ENCODE measurements at places on chromosomes 4 and X.

- no peak for DNase-seq
Observed at GRCh38 chr4:1349359-1350168, 2.6 kb downstream of the UVSSA start.

DNA sequence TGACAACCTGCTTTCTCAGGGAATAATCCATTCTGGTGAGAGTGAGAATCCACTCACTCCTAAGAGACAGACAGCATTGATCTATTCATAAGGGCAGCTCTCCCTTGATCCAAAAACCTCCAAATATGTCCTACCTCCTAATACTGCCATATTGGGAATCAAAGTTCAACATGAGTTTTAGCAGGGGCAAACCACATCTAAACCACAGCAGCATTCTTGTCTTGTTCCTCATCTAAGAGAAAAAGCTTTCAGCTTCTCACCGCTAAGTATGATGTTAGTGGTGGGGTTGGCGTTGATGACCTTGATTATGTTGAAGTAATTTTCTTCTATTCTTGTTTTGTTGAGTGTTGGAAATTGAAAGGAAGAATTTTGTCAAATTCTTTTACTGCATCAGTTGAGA, 69.6 kb downstream of the SERTM2 start:
- DNase-seq: no peak

DNA sequence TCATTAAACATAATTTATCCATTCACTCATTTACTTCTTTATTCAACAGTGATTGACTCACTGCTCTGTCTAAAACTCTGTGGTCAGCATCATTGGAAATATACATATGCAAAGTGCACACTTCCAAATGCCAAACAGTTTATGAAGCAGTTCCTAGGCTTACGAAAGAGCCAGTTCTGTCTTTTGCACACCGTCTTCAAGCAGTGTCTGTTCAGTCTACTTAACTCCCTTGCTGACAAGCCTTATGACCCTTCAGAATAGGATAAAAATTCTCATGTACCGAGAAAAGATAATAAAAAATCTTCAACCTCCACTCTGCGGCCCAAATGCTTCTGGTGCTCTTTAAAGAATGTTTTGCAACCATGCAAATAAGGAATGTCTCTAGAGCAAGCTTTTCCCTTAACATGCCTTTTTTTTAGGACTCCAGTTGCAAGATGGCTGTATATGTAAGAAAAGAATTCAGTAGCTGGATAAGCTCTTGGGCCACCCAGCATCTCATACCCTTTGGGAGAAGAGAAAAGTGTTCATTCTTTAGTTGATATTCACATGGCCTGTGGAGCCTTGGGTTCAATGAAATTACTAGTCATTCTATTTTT, 1037.0 kb upstream of the SLIT2 start:
- no peak for DNase-seq

DNA sequence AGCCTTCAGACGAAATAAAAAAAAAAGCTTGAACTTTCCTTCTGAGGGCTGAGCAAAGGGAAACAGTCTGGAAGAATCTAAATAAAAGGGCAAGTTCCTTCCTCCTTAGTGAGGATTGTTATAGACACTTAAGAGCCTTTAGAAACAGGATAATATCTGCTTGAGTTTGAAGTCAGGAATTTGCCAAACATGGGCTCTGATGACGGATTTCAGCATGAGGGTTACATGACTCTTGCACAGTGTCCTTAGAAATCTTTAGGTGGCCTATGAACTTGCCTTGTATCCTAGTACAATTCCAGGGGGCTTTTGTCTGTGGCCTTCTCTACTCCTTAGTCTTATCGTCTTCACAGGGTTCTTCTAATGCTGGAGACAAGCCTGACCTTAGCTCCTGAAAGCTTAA, 94.1 kb downstream of the RLIM start:
- no peak for DNase-seq

- DNase-seq: no peak
Observed at GRCh38 chr4:169745291-169745690, 12.5 kb downstream of the HPF1 start.

DNA sequence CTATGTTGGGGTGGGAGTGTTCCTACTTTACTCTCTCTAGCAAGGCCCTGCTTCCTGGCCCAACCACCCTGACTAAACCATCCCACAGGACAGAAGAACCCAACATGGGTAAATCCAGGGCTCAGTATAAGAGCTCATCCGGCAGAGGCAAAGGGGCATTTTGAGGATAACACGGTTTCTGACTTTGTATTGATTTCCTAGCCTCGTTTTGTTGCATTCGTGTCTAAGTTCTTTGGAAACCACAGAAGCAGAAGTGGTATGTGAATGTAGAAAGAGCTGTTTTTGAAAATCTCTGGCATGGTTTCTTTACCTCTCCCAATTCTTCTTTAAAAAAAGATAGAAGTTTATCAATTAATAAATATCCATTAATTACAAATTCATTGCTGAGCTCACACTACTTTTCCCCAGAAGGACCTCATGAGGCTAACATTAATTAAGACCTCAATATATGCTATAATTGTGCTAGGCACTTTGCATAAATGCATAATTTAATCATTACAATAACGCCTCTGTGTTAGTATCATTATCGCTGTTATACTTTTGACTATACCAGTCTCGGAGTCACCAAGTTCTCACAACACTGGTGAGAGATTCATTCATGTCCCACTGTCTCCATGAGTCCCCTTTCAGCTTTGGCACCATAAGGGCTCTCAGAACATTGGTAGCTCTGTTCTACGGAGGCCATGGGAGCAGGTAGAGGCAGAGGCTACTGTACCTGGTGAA, 5.8 kb upstream of the CLNK start:
- DNase-seq: no peak

GRCh38 chr4:56611501-56611900, 69.6 kb downstream of the HOPX start:
- DNase-seq: no peak

DNA sequence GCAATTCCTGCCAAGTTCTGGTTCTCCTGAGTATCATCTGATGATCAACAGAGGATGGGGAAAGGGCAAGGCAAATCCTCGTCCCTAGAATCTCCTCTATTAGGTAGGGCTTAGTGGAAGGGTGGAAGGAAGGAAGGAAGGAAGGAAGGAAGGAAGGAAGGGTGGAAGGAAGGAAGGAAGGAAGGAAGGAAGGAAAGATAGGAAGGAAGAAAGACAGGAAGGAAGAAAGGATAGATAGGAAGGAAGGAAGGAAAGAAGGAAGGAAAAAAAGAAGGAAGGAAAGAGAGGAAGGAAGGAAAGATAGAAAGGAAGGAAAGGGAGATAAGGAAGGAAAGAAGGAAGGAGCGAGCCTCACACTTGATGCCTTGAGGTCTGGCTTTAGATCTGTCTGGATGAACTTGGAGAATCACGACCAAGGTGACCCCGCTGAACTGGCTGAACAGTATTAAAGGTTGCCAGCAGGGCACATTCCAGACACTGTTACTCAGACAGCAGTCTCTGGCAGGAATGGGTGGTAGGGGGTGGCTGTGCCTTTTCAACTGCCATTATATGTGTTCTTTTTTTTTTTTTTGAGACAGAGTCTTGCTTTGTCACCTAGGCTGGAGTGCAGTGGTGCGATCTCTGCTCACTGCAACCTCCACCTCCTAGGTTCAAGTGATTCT, 57.1 kb downstream of the MAP7D2 start:
- no peak for DNase-seq

GRCh38 chr4:100588076-100588475, 70.3 kb upstream of the EMCN start:
- no peak for DNase-seq

DNA sequence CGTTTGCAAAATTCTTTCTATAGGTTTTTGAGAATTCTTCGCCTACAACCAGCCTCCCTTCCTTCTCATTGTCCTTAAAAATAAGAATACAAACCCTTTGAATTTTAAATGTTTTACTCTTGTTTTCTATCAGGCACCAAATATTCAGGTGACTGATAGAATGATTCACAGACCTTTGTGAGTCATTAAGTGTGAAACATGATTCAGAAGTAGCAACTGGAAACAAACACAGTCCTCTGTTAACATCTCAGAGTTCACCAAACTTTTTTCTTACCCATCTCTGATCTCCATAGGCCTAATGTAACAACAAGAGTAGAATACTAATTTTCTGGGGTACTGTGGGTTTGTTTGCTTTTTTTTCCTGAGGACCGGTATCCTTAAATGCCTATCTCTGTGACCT, 63.4 kb upstream of the MAB21L2 start:
- no peak for DNase-seq

- DNase-seq: no peak
Observed at GRCh38 chr4:2832309-2832980, 11.2 kb upstream of the ADD1 start.

GRCh38 chr4:138188406-138189084, 53.6 kb downstream of the SLC7A11 start:
- no peak for DNase-seq

DNA sequence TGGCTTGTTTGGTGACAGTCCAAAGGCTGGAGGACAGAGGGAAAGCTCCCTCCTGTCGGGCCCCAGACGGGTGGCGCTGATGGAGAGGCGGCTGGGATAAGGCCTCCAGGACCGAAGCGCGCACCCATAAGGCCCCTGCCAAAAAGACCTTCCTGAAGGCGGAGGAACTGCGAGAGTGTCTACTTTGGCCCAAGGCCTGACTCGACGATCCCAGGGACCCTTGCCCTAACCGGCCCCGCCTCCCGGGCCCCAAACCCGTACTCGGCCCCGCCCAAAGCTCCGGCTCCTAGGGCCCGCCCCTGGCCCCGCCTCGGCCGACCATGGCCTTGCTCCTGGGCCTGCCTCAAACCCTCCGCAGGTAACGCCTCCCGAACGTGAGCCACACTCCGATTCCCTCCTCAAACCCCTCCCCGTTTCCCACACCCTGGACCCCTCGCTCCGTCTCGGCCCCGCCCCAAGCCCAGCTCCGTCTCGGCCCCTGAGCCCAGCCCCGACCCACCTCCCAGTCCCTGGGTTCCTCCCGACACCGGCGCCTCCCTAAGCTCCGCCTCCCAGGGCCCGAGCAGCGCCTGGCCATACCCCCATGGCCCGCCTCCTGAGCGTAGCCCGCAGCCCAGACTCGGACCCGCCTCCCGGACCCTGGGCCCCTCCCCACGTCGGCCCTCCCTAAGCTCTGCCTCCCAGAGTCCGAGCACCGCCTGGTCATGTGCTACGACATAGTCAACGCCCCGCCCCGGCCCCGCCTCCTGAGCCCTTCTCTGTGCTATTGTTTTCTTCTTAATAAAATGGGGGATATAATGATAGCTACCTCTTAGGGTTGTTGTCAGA, 90.0 kb upstream of the DRD5 start:
- DNase-seq: peak; percentile 88

DNA sequence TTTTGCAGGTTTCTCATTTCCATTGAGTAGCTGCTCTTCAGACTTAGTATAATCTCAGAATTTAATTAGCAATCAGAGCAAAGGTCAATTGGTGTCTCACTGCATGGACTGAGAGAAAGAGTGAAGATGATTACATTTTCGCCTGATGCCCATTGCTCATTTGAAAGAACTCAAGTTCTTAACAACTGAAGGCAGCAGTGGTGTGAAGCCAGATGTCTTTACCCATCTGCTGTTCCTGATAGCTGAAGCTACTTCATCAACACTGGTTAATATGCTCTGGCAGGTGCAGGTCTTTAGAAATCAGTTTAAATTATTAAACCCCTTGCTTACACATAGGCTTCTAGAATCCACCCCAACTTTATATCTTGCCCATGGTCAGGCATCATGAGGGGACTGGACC, 64.5 kb upstream of the FRAS1 start:
- DNase-seq: no peak

GRCh38 chrX:154986826-154987575, 35.5 kb downstream of the F8 start:
- DNase-seq: peak; percentile 2

DNA sequence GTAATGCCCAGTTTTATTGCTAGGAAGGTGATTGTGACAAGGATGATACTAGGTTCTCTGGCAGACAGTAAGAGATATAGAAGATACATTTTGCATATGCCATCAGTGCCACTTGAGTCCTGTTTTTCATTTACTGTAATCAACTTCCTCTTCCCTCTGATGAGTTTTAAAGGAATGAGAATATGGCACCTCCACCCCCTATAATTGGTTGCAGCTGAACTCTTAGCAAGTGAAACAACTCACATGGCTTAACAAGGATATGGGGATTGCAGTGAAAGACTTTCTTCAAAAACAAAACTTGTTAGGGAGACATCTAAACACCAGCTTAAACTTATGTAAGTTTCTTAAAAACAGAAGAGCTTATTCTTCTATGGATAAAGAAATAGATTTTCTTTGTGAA, 90.0 kb downstream of the AREG start:
- no peak for DNase-seq

GRCh38 chrX:41490446-41490845, 43.3 kb downstream of the NYX start:
- no peak for DNase-seq

DNA sequence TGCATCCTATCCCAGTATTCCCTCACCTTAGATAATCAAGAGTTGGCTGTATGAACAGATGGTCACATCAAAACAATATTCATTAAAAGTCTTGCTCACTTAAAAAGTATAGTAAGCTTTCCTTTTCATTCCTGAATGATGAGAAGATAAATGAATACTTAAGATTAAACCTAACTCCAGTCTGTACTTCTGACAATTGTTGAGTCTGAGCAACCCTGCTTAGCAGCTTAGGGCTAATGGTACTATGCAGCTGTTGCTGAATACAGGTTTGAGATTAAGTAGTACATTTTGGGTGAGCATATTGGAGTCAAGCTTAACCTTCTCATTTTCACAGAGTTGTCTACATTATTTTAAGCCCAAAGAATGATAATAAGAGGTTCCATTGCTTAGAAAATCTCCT, 121.7 kb upstream of the ETNPPL start:
- DNase-seq: no peak

DNA sequence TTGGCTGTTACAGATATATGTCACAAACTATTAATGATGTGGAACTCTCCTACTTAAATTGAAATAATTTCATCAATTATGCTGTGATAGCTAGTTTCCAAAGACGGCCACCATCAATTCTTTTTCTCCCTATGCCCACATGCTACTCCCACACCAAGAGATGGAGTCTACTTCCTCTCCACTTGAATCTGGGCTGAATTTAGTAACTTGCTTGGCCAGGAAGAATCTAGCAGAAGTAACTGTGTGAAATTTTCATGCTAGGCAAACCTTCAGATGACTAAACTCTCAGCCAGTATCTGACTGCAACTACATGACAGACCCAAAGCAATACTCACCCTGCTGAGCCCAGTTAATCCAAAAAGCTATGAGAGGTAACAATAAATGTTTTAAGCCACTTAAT, 3.2 kb downstream of the SEPSECS start:
- no peak for DNase-seq

DNA sequence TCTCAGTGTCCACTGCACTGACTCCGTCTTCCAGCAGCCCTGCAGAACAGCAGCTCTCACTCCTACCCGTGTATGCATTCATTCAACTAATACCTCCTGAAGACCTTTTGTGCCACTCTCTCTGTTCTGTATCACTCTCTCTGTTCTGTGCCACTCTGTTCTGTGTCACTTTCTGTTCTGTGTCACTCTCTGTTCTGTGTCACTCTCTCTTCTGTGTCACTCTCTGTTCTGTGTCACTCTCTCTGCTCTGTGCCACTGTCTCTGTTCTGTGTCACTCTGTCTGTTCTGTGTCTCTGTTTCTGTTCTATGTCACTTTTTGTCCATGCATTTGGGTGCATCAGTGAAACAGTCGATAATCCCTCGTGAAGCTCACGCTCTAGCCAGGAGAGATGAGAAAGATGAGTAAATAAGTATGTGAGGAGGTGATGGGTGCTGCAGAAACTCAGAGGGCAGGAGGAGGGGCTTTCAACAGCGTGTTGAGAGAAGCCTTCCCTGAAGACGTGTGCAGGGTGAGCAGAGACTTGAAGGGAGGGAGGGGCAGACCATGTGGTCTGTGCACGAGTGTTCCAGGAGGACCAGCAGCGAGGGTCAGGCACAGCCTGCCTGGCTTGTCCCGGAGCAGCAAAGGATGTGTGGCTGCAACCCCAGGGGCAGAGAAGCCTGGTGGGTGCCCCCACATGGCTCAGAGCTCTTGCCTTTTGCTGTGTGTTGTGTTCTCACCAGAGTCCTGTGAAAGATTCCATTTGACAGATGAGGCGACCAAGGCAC, 8.9 kb downstream of the PIGG start:
- no peak for DNase-seq
